Endothelial cell (in vitro differentiated cells): ENCODE measurements at places on chromosomes 3 and 15. TPM values are rescaled to one million over a fixed set of nuclear protein-coding genes. Genes with fewer than 3 reads are reported as not detected.

The FANCD2OS gene
- total RNA-seq, result not detected

The CISH gene
- 2.6 TPM for total RNA-seq

The CCR3 gene
- not detected for total RNA-seq

DNA sequence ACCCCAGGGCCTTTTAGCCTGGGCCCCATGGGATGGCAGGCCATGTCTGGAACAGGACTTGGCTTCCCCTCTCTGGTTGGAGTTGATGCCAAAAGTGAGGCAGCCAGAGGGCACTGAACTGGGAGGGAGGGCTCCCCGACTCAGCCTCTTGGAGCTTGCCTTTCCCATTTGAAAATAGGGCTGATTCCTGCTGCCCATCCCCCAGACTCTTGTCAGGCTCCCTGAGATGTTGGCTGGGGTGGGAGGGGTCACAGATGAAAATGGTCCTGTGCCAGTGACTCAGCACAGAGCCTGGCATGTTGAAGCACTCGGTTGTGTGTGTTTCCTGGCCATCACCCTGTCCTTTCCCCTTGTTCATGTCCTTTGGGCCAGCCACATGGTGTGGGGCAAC lies 6.6 kb downstream of the PPCDC start:
- no peak for DNase-seq

GRCh38 chr15:83904107-83905040 lies 250.5 kb downstream of the ADAMTSL3 start:
- DNase-seq, result no peak

GRCh38 chr3:152460936-152461335 lies 192.2 kb downstream of the MBNL1 start:
- DNase-seq, result no peak

The UROC1 gene
- not detected for total RNA-seq

GRCh38 chr3:112744106-112744505 lies 102.6 kb downstream of the CD200R1L start:
- no peak for DNase-seq

The SNX22 gene
- 0.41 TPM for total RNA-seq

- DNase-seq, result no peak
Observed at GRCh38 chr15:52257734-52258062, 37.9 kb downstream of the MYO5C start.

The SMAD6 gene
- total RNA-seq, result 21.3 TPM

GRCh38 chr3:690770-691169 lies 402.1 kb upstream of the CNTN6 start:
- no peak for DNase-seq

The GP5 gene
- total RNA-seq, result 0.23 TPM

DNA sequence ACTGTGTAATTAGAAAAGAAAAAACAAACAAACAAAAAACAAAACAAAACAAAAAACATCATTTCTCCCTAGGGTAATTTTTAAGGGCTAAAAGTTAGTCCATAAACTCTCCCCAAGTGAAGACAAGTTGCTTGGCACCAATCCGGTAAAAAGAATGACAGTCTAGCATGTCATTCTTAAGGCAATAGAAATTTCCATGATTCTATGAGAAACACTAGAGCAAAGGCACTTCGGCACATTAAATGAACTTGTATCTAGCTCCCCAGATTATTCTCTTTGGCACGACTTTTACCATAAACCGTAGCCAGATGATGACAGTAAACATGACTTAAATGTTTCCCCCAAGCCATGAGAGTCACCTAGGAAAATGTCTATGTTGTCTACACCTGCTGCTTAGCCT lies 10.1 kb downstream of the COL8A1 start:
- DNase-seq, result no peak

The ADGRG7 gene
- not detected for total RNA-seq

DNA sequence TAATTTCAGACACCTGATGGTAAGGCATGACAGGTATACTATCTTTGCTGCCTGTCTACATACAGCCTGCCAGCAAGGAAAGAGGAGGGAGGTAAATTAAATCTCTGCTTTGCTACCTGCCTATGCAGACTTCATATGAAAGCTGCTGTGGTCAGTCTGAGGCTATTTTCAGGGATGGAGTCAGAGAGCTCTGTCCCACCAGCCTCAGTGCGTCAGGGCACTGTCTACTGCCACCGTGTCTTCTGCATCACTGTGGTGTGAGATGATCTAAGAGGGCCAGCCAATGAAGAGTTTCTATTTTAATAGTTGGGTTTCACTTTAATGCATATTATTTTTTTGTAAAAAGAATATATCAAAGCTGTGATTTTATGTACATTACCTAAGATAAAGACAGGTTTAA lies 125.6 kb downstream of the CADPS start:
- no peak for DNase-seq
